Body of pancreas (tissue), 4 donors: ENCODE measurements at places on chromosomes 4 and X. TPM values are rescaled to one million over a fixed set of nuclear protein-coding genes. Genes with fewer than 3 reads are reported as not detected.

- DNase-seq = peak; percentile 24
These were observed 919.6 kb upstream of the DIAPH2 start for GRCh38 chrX:95764972-95765451.

GRCh38 chr4:155854582-155855226 is 11.4 kb downstream of the ASIC5 start:
- no peak for DNase-seq

GRCh38 chrX:154775419-154776349 is 13.0 kb downstream of the DKC1 start:
- peak; percentile 37 for DNase-seq

GRCh38 chrX:16730450-16730849 is 11.0 kb downstream of the SYAP1 start:
- DNase-seq = no peak

- peak; percentile 72 for DNase-seq
These were observed at the start of gene GLRA3 for GRCh38 chr4:174828845-174829701. Gene GLRA3, minus strand, starts transcription at chr4:174829247. Its CDS starts 436 bp downstream, at chr4:174828811.

DNA sequence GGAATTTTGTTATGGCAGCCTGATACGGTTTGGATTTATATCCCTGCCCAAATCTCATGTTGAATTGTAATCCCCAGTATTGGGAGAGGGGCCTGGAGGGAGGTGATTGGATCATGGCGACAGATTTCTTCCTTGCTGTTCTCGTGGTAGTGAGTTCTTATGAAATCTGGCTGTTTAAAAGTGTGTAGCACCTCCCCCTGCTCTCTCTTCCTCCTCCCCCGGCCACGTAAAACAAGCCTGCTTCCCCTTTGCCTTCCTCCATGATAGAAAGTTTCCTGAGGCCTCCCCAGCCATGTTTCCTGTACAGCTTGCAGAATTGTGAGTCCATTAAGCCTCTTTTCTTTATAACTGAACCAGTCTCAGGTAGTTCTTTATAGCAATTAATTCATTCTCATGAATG is 37.9 kb downstream of the SUPT20HL2 start:
- no peak for DNase-seq

SLC34A2 gene
- 7.3 TPM for total RNA-seq

PDCL2 gene
- total RNA-seq = not detected

DNA sequence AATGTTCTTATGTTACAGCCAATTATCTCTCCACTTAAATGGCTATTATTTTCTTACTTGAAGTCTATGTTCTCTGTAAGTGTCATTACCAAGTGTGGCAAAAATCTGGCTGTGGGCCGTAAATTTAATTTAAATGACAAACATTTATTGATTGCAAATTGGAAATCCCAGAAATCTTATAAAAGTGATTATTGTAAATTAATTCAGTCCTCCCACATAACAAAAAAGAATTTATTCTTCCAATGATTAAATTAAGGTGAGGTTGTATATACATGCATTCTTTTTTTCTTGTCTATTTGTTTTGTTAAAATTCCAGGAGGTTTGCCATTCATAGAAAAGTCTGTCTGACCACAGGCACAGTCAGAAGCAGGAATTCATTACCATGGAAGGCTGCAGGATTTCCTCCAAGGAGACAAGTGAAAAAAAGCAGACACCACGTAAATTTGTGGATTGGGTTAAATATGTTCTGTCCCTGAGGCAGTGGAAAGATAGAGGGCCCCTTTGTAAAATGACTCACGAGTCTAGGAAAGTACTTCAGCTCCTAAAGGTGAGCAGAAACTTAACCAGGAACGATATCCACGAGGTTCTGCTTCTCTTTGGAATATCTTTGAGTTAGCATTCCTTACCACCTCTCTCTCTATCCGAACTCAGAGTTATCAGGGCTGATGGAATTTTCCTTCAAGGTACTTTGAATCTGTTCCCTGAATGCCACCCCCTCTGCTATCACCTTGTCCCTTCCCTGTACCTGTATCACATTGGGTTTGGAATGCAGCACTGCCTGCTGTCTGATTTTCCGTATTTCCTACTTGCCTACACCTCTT is 10.7 kb downstream of the PPARGC1A start:
- DNase-seq = no peak

FAM9B gene
- total RNA-seq = not detected

DNA sequence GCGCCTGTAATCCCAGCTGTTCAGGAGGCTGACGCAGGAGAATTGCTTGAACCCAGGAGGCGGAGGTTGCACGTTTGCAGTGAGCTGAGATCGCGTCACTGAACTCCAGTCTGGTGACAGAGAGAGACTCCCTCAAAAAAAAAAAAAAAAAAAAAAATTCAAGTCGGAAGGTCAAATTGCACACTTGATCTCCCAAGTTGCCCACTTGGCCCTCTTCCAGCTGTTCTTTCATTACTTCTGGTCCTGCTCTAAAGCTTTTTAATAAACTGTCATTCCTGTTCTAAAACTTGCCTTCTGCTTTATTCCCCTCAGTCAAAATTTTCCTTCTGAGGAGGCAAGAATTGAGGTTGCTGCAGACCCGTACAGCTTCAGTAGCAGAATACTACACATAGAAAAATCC is 2358.0 kb downstream of the ARAP2 start:
- DNase-seq = no peak

GRCh38 chrX:100645106-100645505 is 1.1 kb downstream of the SRPX2 start:
- DNase-seq = no peak

ADRA2C gene
- 6.7 TPM for total RNA-seq

GRCh38 chr4:69754926-69755580 is 5.4 kb downstream of the SULT1B1 start:
- peak; percentile 49 for DNase-seq
